ENCODE measurements at places on chromosomes 2 and 18. TPM values are rescaled to one million over a fixed set of nuclear protein-coding genes. Genes with fewer than 3 reads are reported as not detected.

The CCDC74B gene
- total RNA-seq: 6.7 TPM

The TSPYL6 gene
- not detected for total RNA-seq

The CCDC121 gene
- total RNA-seq: 1.6 TPM

The OR6B2 gene
- not detected for total RNA-seq

The CYTIP gene
- 0.09 TPM for total RNA-seq

DNA sequence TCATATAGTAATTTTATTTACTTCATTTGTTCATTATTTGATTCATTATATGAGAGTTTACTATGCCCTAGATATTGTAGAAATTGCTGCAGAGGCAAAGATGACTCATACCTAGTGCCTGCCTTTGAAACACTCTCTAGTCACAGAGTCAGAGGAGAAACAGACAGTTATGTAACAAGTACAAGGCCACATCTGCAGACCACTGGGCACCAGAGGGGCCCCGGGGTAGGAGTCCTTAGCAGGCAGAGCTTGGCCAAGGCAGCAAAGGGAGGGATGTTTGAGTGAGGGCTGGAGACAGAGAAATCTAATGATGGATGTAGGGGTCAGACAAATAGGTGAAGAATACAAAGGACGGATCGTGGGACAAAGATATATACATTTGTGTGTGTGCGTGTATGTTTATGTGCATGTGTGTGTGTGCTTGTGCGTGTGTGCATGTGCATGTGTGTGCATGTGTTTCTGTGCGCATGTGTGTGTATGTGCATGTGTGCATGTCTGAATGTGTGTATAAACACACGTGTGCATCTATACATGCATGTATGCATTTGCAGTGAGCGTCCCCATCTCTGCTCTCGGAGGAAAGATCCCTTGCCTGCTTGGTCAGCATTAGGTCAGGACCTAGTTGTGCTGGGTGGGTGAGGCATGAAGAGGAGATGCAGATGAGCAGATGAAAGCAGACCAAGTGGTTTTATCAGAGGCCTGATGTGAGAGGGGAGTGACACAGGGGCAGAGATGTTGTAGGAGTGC, 170.6 kb upstream of the MYT1L start:
- H3K27me3 ChIP-seq: no peaks in the 10 kb centered on the region
- H3K27ac ChIP-seq: no peak overlapping the region
- H3K4me3 ChIP-seq: no peak overlapping the region
- no peak for DNase-seq
- no peaks in the 10 kb centered on the region for H3K4me1 ChIP-seq

GRCh38 chr18:8046441-8046840, 479.3 kb downstream of the PTPRM start:
- H3K36me3 ChIP-seq: no peaks in the 10 kb centered on the region
- no peak overlapping the region for H3K27ac ChIP-seq
- no peak overlapping the region for H3K4me3 ChIP-seq
- no peaks in the 10 kb centered on the region for H3K27me3 ChIP-seq
- H3K4me1 ChIP-seq: peaks cover 5% of the 10 kb centered on the region
- DNase-seq: no peak

DNA sequence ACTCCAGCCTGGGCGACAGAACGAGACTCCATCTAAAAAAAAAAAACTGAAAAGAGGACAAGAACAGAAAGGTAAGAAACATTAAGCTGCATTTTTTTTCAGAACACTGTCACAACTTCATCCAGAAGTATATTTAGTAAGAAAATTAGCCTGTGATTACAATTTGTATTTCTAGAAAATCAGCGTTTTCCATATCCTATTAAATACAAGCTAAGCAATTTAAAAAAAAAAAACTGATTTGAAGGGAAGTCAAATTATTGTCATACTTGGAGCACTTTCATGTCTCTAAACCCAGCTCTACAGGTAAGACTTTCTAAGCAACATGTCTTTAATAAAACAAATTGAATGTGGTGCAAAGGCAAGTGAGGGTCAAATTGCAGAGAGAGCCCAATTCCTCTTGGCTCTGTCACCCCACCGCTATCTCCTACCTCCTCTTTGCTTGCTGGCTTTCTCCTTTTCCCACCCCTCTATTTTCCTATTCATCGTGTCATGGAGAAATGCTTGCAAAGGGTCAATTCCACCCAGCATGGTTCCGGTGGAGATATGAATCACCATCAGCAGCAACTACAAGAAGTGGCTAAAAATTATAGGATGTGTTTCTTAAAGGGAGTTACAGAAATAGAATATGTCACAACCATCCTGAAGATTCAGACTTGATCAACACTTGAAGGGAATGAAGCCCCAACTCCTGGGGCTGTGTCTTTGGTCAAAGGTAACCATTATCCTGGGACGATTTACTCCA, 68.4 kb upstream of the BCL11A start:
- no peak overlapping the region for H3K4me3 ChIP-seq
- DNase-seq: no peak

GRCh38 chr2:95375532-95376150, 26.9 kb upstream of the FAHD2A start:
- H3K4me3 ChIP-seq: no peak overlapping the region
- DNase-seq: peak; percentile 10
- H3K27me3 ChIP-seq: no peaks in the 10 kb centered on the region
- H3K4me1 ChIP-seq: no peaks in the 10 kb centered on the region

- no peak overlapping the region for H3K27ac ChIP-seq
These were observed 4.3 kb downstream of the MYL12A start for GRCh38 chr18:3251963-3252277.

DNA sequence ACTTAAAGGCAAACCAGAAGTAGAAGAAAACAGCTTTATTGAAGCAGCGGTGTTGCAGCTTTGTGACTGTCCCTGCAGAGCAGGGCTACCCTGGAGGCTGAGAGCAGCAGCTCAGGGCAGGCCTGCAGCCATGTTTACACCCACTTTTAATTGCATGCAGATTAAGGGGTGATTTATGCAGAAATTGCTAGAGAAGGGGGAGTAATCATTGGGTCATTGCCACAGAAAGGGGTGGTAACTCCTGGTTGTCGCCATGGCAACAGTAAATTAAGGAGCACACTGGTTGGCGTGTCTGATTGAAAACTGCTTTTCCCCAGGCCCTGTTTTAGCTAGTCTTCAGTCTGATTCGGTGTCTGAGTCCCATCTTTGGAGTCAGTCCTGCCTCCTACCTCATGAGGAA, 195.4 kb upstream of the HDAC4 start:
- no peaks in the 10 kb centered on the region for H3K4me1 ChIP-seq
- no peak overlapping the region for H3K27ac ChIP-seq
- no peaks in the 10 kb centered on the region for H3K27me3 ChIP-seq
- peaks cover 7% of the 10 kb centered on the region for H3K36me3 ChIP-seq

DNA sequence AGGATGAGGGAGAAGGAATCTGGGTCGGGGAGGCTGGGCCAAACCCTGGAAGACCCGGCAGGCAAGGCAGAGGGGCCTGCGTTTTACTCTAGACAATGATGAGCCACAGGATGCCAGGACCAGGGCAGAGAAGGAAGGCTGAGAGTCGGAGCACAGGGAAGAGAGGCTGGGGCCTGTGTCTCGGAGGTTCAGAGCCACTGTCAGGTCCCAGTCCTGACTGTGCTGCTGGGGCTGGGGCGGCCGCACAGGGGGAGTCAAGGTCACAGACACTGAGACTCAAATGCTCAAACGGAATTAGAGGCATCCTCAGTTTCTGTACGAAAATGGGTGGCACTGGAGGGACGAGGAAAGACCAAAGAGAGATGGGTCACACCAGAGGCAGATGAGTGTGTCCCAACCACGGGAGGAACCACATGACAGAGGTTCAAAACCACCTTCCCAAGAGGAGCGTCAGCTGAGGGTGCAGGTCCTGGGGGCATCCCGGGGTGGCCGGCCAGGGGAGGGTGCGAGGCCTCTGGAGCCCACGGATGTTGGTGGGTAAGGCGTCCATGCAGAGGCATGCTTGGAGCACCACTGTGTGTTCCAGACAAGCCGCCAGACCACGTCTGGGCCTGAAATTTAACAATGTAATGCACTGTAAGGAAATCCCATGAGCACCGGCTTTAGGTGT, 14.7 kb downstream of the HDAC4 start:
- DNase-seq: no peak
- no peak overlapping the region for H3K27ac ChIP-seq
- H3K4me3 ChIP-seq: no peak overlapping the region
- H3K4me1 ChIP-seq: no peaks in the 10 kb centered on the region
- peaks cover 17% of the 10 kb centered on the region for H3K36me3 ChIP-seq

- DNase-seq: no peak
- no peaks in the 10 kb centered on the region for H3K36me3 ChIP-seq
- H3K27ac ChIP-seq: no peak overlapping the region
- no peaks in the 10 kb centered on the region for H3K4me1 ChIP-seq
These were observed 347.9 kb upstream of the CDH19 start for GRCh38 chr18:66951750-66952149.

DNA sequence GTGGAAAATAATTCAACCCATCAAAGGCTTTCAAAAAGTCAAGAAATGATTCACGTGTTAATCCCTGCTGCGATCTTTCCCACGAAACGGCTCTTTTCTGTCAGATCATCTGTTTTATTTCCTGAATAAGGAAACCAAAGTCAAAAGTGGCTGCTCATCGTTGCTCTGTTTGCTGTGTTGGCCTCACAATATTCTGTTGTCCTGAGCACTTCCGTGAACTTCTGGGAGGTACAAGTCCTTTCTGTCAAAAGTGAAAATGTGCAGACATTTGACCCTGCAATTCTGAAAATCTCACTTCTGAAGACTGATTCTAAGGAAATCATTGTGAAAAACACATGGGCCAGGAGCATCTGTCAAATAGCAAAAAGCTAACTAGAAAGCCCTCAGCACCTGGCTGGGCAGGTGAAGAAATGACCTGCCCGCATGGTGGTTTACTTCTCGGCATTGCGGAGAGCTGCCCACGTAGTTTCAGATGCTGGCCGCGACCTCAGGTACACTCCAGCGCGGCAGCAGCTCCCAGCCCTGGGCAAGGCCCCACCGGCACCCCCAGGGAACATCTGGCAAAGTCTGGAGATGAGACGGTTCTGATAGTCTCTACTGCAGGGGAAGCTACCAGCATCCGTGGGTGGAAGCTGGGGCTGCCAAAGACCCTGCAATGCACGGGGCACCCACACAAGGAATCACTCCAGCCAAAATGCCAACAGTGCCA, 31.9 kb upstream of the GPC1 start:
- no peak overlapping the region for H3K4me3 ChIP-seq
- peak; percentile 12 for DNase-seq
- H3K27me3 ChIP-seq: no peaks in the 10 kb centered on the region
- no peak overlapping the region for H3K27ac ChIP-seq

- no peaks in the 10 kb centered on the region for H3K4me1 ChIP-seq
- H3K36me3 ChIP-seq: no peaks in the 10 kb centered on the region
- no peak overlapping the region for H3K4me3 ChIP-seq
These were observed 6.7 kb upstream of the PNO1 start for GRCh38 chr2:68151037-68151436.

All from H9 (cell line).